ENCODE measurements at places on chromosomes 3 and 15.

DNA sequence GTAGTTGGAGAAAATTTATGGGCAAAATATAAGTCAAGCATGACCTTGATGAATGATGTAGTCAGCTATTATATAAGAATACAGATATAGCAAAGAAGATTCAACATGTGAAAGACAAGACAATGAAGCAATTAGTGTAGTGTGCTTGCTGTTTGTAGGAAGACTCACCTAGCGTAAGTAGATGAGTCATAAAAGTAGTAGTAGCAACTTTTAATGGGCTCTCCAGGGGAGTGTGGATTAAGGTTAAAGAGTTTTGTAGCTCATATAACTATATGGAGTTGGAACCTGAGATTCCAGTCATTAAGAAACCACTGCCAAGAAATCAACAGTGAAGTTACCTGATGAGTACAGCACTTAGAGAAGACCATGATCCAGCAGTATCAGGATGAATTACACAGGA lies 444.7 kb upstream of the CNTN3 start:
- DNase-seq: no peak

GRCh38 chr3:113222451-113223086 lies 11.2 kb downstream of the BOC start:
- DNase-seq: no peak

GRCh38 chr3:72836923-72837322 lies 11.3 kb downstream of the SHQ1 start:
- no peak for DNase-seq

DNA sequence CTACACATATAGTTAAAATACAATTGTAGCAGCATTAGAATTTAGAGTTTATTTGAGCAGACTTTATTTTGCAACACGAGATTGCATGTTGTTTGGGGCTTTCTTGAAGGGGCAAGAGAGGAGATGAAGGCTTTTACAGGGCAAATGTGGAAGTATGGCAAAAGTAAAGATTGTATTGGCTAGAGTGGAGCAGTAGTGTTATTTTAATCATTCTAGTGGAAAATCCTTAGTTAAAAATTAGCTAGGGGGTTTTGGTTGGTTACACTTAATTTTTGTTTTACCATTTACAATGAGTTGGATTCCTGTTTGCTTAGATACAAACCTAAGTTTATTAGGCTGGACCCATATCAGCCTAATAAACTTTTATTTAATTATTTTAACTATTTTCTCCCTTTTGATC lies 4.6 kb downstream of the OR5H15 start:
- no peak for DNase-seq

- no peak for DNase-seq
Observed at GRCh38 chr3:149784064-149784704, 8.2 kb downstream of the ANKUB1 start.

- no peak for DNase-seq
Observed at GRCh38 chr15:42955518-42955917, 34.9 kb upstream of the TTBK2 start.

- DNase-seq: no peak
Observed at GRCh38 chr3:151468284-151468917, 7.5 kb upstream of the IGSF10 start.

DNA sequence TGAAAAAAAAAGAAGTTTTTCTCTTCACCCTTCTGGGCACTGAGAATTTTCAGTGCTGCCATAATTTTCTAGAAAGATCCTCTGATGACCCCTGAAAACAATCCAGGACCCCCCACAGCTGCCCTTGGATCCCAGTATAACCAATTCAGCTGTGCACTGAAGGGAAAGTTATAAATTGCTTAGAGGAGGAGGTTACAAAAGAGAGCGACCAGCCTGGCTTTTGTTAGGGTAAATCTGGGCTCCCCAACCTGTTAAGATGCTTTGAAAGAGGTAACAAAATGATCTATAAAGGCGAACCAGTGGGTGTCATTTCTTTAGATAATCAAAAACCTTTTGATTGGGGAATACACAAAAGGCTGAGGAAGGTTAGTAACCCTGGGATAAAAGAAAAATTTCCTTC lies 407.9 kb upstream of the ATP11B start:
- no peak for DNase-seq

DNA sequence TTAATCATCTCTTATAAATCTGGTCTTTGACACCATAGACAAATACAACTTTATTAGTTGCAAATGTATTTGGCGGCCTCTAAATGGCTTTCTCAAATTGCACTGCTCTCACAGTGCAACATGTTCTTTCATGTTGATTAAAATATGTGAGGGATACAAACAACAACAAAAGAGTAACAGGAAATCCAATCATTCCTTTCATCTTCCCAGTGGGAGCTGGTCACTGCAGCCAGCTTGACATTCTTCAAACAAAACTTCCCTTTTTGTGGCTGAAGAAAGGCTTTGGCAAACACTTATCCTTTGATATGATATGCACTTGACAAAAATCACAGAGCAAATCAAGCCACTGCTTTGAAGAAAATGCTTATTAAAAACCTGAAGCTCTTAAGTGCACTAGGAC lies 973.6 kb downstream of the EPHA3 start:
- no peak for DNase-seq

DNA sequence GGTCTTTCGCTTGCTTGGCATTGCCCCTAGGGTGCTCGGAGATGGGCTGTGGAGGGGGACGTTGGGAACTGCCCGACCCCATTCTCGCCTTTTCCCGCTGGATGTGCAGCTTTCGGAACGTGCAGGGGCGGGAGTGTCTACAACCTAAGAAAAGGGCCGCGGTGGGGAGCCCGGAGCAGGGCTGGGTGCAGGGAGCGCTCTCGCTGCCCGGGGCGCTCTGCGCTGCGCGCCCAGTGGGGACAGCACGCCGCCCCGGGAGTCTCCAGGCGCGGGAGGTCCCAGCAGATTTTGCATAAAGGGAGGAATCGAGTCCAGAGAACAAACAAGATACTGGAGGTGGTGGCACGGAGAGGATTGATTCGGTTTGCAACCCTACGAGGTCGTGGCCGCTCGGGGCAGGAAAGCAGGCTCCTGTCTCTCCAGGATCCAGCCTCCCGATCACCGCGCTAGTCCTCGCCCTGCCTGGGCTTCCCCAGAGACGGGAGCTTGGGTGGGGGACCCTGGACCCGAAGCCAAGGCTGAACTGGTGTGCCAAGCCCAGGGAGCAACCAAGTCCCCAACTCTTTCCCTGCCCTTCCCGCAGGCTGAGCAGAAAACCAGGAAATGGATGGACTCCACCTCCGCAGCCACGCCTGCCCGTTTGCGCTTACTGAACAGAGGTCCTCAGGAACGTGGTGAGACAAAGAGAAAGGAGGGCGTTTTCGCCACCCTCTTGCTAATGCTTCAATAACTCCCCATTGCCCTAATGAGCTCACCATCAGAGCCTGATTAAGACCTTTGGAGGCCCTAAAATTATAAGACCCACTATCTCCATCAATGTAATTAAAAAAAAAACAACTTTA lies 59.7 kb downstream of the NOX5 start:
- no peak for DNase-seq

DNA sequence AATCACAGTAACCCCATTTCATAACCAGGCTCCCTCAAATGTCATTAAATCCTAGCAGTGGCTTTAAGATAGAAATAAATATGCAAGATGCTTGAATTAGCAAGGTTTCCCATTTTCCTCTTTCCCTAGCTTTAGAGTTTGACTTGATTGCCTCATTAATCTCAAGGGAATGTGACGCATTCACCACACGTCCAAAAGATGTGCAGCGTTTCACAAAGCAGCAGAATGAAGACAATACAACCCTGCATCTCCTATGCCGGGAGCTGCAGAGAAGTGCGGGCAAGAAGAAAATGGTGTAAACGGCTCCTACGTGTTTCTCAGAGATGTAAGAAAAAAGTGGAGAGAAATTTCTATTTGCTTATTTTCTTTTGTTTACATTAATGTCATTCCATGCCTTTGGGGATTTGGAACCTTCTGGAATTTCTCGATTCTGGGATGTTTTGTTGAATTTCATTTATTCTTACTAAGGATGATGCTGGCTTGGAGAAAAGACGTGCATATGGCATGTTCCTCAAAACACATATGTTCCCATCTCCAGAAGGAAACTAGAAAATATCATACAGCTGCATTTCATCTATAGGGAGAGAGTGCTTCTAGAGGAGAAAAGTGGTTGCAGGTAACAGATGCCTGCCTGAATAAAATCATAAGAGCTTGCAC lies 27.8 kb upstream of the FRMD4B start:
- no peak for DNase-seq

DNA sequence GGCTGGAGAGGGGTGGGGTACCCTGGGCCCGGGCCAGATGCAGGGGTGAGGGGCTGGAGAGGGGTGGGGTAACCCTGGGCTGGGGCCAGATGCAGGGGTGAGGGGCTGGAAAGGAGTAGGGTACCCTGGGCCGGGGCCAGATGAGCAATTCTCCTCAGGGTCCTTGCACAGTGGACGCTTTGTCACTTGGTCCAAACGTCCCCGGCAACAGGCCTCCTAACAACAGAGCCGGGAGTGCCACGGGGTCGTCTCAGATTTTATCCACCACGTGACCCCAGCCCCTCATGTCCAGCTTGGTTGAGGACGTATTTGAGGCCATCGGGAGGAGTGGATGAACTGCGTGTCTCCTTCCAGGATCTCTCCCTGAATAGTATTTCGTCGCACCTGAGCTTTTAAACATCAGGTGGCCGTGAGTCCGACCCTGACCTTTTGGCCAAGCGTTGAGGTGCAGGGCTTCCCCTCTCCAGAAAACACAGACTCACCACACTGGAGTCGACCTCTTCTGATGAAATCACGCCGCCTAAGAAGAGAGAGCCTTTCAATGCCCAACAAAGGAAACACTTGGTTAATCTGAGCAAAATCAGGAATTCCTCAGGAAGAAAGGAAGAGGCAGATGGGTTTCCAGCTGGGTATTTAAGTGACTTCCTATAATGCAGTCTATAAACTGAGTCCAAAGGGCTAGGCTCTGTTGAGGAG lies 12.8 kb upstream of the LRRC15 start:
- no peak for DNase-seq

DNA sequence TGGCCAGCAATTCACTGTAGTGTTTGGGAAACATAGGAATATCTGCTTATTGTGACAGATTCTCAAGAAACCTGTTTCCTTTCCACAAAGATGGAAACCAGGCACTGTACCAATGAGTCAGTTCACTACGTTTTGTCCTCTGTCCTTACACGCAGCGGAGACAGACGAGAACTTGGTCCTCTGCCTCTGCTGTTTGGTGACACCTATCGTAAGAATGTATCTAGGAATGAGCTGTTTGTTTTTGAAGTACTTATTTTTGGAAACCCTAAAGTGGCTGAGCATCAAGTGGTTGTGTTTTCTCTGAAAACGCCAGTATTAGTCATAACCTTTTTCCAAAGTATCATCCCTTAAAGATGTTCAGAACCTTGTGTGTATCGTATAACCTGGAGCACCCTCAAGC lies 93.0 kb downstream of the PGPEP1L start:
- DNase-seq: no peak

DNA sequence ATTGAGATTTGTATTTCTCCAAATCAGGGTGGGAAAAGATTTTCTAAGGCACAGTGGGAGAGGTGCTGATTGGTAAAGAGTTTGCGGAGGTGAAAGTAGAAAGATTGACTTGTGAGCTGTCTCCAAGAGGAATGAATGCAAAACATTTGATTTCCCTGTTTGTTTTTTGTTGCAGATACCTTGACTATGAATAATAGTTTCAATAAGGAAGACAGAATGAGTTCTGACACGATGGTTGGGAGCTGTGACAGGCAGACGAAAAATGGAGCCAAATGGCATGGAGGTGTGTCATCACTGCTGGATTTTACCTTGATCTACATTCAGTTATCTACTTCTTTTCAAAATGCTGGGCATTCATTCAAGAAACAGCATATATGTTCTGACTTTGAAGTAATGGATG lies 145.1 kb downstream of the NFKBIZ start:
- DNase-seq: no peak

DNA sequence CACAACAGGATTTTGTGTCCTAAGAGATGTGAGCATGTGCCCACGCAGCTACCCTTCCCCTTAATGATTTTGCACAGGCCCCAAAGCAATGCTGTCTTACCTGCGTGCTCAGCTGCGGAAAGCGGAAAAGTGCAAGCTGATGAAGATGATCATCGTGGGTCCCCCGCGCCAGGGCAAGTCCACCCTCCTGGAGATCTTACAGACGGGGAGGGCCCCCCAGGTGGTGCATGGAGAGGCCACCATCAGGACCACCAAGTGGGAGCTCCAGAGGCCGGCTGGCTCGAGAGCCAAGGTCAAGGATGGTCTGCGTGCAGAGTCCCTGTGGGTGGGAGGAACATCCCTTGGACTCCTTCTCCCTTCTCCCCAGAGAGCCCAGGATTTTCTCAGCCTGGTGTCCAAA lies 103.1 kb downstream of the LRRK1 start:
- DNase-seq: no peak

DNA sequence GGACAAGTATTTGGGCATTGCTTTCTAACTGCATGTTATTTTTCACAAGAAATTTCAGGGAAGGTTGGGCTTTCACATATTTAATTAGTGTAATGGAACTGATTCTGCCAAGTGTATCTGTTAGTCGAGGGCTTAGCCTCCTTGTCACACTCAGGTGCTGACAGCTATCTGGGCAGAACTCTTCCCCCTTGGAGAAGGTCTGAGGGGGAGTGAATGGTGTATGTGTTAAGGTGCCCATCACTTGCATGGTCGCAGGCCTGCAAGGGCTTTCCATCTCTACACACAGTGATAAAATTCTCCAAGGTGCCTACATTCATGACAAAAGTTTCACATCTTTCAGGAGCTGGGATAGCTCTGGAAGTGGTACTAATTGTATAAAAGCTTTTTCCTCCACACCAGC lies 97.6 kb upstream of the ICE2 start:
- no peak for DNase-seq

DNA sequence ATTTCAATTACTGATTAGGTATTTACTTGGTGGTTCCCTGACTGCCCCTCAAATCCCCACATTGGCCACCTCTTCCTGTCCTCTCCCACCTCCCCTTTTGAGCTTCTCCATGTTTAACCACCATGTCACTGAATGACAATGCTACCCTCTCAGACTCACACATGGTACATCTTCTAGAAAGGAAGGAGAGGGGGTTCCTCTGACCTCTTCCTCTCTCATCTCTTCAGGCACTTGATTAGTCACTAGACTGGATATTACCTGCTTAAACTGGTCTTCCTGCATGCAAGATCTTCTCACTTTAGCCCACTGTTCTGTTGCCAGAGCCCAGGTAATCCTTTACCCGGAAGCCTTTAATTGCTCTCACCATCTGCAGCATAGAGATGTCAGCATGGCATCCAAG lies 64.9 kb downstream of the DIPK2A start:
- no peak for DNase-seq

DNA sequence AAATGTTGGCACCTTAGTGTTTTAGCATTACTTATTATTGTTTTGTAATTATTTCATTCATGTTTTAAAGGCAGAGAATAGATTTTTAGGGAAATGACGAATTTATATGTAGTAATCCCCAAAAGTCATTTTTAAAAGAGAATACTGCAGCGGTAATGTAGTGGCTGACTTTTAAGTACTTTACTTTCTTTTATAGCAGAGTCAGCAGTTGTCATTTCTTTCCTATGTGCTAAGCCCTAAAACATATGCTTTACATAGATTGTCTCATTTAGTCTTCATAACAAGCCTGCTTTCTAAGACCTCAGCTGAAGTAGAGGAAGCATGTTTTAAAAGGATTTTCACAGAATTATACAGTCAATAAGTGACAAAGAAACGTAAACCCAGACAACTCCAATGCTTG lies 102.1 kb upstream of the PEX5L start:
- no peak for DNase-seq
